ENCODE measurements at places on chromosomes 11 and 22.

GRCh38 chr11:43898574-43898973, 17.9 kb downstream of the ALKBH3 start:
- no peak for DNase-seq

- no peak for DNase-seq
Observed at GRCh38 chr11:70233511-70233934, 30.4 kb downstream of the FADD start.

DNA sequence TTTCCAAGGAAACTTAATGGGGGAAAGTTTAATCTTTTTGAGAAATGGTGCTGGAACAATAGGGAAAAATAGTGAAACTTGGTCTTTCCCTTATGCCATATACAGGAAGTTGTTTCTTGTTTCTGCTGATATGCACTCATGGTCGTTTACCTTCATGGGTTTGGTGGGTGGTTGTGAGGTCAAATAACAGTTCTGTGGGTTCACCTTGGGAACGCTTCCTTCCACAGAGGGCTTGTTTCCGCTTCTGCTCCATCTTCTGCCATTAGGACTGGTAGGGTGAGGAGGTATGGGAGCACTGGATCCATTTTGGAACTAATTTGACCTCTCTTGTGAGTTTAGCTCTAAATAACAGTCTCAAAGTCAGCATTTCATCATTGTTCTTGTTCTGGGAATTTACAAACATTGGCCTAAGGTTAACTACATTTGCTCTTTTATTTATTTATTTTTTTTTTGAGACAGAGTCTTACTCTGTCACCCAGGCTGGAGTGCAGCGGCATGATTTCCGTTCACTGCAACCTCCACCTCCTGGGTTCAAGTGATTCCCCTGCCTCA, 17.6 kb upstream of the RELA start:
- DNase-seq, result no peak

DNA sequence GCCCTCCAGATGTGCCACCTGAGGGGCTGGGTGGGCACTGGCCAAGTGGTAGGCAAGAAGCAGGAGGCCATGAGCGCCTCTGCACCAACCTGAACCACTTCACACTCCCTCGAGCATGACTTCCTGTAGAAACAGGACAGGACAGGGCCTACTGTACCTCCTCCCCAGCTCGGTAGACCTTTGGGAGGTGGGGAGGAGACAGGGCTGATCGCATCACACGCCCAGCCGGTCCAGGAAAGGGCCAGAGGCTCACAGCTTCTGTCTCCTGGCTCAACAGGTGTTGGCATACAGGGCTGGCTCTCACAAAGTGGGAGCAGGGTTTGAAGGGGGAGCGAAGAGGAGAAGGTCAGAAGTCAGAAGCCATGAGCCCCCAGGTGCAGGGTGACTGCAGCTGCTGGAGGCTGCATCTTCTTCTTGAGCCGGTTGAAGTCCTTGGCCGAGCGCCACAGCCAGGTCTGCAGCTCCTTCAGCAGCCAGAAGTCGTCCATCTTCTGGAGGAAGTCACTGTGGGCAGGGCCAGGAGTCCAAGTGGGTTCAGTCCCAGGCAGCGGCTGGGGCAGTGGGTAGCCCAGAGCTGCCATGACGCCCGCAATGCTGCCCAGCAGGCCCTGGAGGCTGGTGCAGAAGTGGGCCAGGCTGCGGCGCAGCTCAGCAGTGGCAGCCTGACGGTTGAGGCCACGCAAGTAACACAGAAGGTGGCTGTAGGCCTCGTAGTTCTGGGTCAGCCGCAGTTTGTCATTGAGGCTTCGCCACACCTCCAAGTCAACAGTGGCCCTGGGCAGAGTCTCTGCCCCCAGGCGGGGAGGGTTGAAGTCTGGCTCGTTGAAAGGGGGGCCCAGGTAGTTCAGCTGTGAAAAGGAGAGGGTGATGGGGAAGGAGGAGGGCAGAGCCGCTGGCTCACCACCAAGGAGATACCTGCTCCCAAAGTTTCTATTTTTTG, 8.3 kb downstream of the CLCF1 start:
- DNase-seq, result no peak

DNA sequence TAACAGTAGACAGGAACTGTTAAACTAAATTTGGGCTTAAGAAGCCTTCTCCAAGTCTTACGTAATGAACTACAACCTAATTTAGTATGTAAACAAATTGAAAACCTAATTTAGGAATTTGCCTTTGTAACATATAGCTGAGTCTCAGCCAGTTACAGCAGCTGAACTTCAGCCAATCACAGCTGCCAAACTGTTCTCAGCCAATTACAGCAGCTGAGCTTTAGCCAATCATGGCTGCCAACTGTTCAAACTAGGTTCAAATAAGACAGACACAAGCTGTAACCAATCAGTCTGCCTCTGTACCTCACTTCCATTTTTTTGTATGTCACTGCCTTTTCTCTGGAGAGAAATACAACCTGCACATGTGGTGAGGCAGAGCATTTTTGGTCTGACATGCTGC, 95.0 kb upstream of the CD44 start:
- peak; percentile 36 for DNase-seq

GRCh38 chr22:45704648-45705047, 33.0 kb downstream of the ATXN10 start:
- DNase-seq, result no peak

GRCh38 chr11:70048279-70049024, 29.7 kb upstream of the ANO1 start:
- no peak for DNase-seq

DNA sequence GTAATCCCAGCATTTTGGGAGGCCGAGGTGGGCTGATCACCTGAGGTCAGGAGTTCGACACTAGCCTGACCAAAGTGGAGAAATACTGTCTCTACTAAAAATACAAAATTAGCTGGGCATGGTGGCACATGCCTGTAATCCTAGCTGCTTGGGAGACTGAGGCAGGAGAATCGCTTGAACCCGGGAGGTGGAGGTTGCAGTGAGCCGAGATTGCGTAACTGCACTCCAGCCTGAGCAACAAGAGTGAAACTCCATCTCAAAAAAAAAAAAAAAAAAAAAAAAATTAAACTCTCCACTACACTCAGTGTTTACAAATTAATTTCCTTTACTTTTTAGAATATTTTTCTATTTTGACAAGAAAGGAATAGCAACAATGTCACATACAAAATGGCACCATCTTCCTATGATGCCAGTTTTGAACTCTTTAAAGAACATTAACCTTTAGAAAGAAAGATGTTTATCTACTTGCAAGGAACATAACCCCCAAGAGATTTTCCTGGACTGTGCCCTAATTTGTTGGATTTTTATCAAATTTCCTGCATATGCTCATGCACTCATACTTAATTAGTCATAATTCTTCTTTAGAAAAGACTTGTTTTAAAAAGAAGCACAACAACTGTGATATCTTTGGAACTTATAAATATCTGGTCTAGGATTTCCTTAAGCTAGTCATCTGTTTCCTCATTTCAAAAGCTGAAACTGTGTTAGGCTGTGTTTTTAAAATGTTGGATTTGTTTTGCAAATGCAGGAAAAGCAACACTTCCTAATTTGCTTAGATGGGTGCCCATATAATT, 22.6 kb upstream of the HIPK3 start:
- DNase-seq, result no peak

DNA sequence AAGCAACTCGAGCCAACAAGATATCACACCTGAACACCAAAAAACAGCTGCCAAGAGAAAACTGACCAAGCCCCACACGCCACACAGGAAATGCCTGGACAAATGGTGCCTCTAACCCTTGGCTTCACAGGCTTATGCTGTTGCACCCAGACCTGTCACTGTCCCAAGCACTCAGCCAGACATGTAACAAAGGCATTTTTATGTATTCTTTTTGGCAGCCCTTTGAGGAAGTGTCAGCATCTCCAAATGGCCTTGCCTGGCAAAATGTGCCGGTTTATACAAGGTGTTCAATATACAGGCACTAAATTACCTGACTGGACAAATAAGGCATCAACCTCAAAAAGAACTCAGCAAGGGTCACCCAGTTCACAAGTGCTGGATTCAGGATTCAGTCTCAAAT, 6.1 kb downstream of the HDHD5 start:
- no peak for DNase-seq

DNA sequence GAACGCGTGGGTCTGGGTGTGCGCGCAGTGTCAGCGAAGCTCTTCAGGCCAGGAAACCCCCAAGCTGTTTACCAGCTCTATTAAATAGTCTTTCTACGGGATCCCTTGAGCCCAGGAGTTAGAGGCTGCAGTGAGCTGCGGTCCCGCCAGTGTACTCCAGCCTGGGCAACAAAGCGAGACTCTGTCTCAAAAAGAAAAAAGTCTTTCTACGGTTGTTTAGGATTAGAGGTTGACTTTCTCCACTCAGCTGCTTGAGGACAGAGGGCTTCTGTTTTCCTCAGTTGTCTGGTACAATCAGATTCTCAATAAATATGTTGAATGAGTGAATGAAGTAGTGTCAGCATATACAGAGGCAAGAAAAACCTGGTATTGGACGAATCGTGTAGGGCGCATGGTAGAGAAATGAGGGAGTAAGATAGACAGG, 619 bp downstream of the SART1 start:
- DNase-seq, result no peak

DNA sequence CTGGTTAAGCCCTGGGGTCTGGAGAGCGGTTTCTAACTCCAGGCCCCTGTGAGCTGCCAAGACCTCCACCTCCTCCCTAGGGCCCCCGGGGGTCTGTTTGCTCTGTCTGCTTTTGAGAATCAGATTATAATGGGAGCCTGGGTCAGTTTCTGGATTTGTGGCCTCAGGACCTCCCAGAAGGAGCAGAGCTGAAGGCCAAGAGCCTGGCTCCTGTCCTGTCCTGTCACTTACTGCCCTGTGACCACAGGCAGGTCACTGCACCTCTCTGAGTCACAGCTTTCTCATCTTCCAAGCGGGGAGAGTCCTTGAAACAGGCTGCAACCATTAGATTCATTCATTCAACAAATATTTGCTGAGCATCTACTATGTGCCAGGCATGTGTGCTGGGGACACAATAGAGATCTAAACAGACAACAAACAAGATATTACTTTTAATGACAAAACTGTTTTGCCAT, 87.3 kb upstream of the FGF3 start:
- no peak for DNase-seq
